ENCODE measurements at places on chromosomes 6 and 20.

DNA sequence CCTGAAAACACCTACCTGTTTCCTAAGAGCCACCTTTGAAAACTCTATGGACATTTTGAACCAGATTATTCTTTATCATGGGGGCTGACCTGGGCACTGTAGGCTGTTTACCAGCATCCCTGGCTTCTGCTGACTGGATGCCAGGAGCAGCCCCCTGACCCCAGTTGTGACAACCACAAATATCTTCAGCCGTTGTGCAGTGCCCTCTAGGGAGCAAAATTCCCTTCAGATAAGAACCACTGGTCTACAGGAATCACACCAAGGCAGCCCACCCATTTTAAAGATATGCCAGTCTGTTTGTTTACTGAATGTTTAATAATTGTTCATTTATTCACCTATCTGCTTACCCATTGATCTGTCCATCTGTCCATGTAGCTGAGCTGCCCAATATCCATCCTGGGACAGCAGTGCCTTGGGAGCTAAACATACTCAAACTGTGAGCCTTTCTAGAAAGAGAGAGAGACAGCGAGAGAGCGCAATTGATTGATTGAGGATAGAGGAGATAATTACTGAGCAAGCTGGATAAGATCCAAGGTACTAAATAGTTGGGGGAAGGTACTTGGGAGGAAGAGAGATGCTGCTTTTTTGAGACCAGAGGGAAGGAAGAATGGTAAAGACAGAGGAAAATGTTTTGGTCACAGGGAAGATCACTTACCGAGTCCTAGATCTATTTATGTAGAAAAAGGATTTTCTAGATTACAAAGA, 276.8 kb downstream of the NRN1 start:
- no peak for DNase-seq

- no peak for DNase-seq
Measured at GRCh38 chr6:144613859-144614258, 328.7 kb downstream of the UTRN start.

GRCh38 chr6:31125162-31125561, 4.9 kb upstream of the CDSN start:
- DNase-seq, result no peak

GRCh38 chr20:46681032-46681854, 8.0 kb downstream of the TP53RK start:
- DNase-seq, result peak; percentile 59

- peak; percentile 80 for DNase-seq
Measured at GRCh38 chr20:57381596-57382503, 9.3 kb upstream of the RBM38 start.

- no peak for DNase-seq
Measured at GRCh38 chr6:147660334-147661311, 152.1 kb downstream of the SAMD5 start.

DNA sequence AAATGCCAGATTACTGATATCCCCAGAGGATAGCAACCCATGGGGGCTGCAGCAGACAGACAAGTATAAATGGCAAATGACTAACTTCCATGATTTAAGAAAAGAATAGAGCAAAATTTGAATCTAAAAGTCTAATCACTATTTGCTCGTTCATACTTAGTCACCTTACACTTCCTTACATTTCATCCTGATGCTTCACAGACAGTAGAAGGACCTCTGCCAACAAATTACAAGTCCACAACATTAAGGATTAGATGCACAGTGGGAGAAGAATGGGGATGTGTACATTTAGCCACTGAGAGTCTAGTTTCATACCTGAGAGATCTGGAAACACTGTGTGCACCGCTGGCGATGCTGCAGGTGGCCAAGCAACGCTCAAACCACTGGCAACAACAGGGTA, 72.4 kb downstream of the FYN start:
- DNase-seq, result no peak

GRCh38 chr6:153051801-153052200, 49.3 kb upstream of the MTRF1L start:
- no peak for DNase-seq

GRCh38 chr6:465531-466348, 74.2 kb downstream of the IRF4 start:
- DNase-seq, result no peak

- DNase-seq, result no peak
Measured at GRCh38 chr6:96542702-96543101, 20.2 kb upstream of the FHL5 start.

DNA sequence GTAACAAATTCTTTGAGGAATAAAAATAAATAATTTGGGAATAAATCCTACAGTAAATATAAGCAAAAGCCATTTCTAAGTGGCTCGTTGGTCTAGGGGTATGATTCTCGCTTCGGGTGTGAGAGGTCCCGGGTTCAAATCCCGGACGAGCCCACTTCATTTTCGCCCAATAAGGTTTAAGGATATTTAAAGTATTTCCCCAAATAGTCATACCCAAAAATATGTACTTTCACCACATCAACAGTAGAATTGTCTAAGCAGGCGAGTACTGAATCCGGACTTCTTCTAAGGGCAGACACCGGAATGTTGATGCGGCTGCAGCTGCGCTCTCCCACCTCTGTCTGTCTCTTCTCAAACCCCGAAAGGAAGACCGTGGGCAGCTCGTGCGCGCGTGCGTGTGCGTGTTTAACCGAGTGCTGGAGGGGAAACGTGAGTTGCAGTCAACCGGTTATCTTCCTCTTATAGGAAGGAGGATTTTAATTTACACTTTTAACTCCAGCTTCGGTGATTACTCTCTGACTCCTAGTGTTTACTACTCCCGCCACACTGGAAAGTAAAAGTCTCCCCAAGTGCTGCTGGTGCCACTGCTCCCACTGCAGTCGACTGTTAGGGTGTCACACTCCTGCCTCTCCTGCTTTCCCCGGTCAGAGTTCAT, 155.7 kb upstream of the PRSS16 start:
- DNase-seq, result peak; percentile 63

DNA sequence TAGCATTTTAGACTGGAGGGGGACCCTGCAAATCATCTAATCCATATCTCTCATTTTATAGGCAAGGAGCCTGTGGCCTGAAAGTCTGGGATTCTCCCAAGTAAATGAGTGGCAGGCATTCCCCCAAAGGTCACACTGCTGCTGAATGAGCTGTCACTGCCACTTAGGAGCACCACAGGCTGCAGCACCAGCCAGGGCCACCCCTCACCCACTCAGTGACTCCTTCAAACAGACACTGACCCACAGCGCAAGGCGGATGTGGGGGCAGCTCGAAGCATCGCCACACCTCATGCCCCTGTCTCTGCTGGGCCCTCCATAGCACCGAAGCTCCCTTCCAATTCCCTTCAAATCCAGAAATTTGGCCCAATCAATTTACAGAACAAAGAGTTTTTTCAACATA, 119.9 kb upstream of the ARID1B start:
- no peak for DNase-seq

GRCh38 chr6:13831615-13832014, 17.3 kb upstream of the MCUR1 start:
- no peak for DNase-seq

- DNase-seq, result no peak
Measured at GRCh38 chr6:130306377-130306776, 59.4 kb upstream of the TMEM200A start.

All from stimulated activated CD4-positive, alpha-beta T cell treated with anti-CD3 and anti-CD28 coated beads, Interleukin-1b, Interleukin-23, amount 100 ng/mL, for 48 hours (primary cell).